Smooth muscle cell of the brain vasculature (primary cell): ENCODE measurements at places on chromosomes 13 and 19.

DNA sequence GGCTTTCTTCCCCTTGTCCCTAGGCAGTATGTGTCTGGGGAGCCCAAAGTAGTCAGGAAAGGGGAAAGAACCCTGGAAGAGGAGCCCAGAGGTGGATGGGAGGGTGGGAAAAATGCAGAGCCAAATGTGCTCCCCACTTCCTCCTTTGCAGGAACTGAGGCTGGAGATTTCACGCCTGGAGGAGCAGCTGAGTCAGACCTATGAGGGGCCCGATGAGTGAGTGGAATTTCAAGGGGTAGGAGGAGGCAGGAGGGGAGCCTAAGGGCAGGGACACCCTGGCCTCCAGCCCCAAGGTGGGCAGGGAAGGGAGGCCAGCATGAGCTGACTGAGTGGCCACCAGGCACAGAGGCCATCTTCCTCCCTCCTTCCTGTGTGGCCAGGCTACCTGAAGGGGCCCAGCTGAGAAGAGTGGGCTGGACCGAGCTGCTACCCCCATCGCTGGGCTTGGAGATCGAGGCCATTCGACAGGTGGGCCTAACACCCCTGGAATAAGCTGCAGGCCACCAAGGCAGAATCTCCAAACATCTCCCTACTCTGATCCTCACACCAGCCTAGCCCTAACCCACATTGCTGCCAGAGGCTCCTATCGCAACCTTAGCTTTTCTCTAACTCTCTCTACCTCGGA lies 14.3 kb downstream of the PTH2 start:
- DNase-seq: no peak

GRCh38 chr19:10640361-10640760 lies 13.8 kb upstream of the ILF3 start:
- no peak for DNase-seq

DNA sequence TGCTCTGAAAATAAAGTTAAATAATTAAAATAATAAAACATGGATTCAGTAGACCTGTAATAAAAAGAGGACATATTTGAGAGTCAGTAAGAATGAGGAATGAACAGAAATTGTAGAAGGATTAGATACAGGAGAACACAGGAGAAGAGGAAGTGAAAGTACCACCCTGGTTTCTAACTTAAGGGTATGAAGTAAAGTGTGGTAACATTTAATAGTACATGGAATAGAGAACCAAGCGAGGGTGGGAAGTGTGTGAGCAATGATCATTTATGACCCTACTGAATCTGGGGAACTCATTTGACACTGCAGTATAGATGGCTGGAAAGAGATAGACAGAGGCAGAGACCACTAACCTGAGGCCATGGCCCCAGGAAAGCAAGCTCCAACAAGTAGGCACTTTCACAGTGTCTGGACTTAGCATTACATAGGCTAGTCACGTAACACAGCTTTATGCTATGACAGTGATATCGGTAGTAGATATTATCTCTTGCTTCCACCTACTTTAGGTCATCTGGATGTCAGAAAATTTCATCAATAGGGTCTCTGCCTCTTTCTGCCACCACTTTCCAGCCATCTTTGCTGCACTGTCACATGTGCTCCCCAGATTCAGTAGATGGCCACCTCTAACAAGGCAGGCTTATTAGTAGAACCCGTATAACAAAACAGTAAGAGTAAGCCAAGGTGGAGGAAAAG lies 633.9 kb upstream of the MIR17HG start:
- no peak for DNase-seq

DNA sequence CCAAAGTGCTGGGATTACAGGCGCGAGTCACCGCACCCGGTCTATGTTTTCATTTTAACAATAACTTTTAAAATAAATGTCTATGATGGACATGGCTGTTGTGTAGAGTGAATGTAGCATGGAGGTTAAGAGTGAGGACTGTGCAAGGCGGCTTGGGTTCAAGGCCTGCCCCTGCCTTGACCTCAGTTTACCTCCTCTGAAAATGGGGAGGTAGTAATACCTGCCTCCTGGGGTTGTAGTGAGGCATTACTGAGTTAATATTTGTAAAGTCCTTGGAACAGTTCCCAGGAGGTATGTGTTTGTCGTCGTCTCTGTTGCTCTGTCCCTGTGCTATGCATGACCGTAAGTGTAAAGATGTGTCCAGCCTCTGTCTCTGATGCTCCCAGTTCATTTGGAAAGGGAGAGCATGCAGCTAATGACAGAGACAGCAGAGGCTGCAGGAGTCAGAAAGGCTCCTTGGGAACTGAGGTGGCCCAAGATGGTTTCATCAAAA lies 9.4 kb downstream of the GARRE1 start:
- DNase-seq: no peak

DNA sequence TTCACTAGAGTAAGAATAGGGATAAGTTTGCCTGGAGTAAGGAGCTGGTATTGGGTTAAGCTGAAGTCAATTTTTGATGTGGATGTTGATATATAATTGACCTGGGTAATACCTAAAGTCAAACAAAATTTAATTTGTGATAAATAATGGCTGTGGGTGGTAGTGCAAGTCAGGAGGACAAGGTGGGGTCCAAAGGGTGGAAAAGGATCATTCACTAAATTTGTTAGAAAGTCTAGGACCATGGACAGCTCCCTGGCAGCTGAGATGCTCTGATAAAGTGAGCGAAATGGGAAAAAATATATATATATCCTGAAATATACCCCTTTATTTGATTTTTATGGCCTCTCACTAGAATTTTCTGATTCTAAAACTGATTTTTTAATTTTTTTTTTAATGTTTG lies 463.5 kb downstream of the GPC6 start:
- no peak for DNase-seq

- DNase-seq: no peak
Measured at GRCh38 chr19:1267477-1268225, 1.5 kb upstream of the CIRBP start.

- DNase-seq: no peak
Measured at GRCh38 chr13:65456150-65456912, 1773.8 kb downstream of the PCDH9 start.

GRCh38 chr13:84129966-84130365 lies 247.7 kb upstream of the SLITRK1 start:
- DNase-seq: no peak

- DNase-seq: no peak
Measured at GRCh38 chr13:108263621-108264355, 5.7 kb upstream of the TNFSF13B start.

DNA sequence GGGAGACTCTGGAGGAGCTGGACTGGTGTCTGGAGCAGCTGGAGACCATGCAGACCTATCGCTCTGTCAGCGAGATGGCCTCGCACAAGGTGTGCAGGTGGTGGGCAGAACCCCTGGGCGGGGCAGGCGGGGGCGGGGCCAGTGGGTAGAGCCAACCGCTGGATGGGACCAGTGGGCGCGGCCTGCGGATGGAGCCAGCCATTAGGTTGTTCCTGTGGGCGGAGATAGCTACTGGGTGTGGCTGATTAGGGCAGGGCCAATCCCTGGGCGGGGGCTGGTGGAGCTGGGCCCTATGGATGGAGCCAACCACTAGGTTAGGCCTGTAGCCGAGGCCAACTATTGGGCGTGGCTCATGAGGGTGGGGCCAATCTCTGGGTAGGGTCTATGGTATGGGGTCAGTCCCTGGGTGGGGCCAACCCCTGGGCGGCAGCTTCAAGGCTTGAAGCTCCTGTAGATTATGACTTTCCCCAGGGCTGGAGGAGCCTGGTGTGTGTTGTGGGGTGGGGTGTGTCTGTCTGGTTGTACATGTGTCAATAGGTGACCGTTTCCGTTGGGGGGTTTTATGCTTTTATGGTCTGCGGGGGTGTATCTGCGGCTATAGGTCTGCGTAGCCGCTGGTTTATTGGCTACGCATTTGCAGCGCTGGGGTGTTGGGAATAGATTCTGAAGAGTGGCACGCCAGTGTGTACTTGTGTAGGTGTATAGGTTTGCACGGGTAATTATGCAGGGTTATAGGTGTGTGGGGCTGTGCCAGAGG lies 30.7 kb downstream of the PDE4A start:
- DNase-seq: no peak

DNA sequence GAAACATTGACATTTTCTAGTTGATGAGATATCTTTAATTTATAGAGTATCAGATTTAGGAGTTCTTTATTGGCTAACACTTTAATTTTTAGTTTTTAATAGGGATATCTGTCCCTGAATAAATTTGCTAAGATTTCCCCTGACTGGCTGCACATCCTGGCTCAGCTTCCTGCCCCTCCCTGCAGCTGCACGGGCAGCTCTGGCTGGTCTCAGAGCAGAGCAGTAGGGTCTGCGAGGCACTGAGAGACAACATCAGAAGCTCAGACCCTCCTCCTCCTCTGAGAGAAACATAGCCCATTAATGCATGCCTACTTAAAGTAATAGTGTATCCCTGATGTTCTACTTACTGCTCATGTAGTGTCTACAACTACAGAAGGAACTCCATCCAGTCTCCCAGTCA lies 139.2 kb downstream of the TNFSF13B start:
- no peak for DNase-seq

- DNase-seq: no peak
Measured at GRCh38 chr13:111506125-111506524, 185.7 kb downstream of the TEX29 start.

DNA sequence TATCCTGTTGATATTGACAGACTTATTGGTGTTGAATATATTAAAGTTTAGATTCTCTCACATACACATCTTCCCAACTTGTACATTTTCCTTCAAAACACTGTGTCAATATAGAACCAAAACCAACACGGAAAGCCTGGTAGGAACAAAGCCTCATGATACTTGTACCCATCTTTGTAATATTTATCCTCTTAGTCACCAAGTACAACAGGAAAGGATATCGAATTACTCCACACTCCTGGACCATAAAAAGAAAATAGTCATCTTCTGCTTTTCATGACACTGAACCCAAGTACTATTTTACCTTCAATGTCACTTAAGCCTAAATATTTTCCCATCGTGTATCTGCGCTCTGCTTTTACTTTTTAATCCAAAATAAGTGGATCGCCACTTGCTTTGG lies 702.9 kb upstream of the PCDH9 start:
- DNase-seq: no peak

- no peak for DNase-seq
Measured at GRCh38 chr19:24074720-24075454, 12.1 kb upstream of the ZNF254 start.

DNA sequence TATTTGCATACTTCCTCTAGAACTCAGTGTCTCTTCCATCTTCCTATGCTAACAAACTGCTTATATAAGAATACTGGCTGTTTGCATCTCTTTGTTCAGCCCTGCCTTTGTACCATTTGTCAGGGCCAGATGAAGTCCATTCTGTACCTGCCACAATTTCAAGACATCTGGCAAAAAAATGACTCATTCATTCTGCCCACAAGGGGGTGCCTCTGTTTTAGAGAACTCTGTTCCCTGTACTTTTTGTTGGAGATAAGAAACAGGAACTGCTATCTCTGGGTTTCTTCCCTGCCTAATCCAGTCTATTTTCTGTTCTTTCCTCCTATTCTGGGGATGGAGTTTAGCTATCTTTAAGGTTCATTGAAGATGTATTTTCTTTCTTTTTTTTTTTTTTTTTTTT lies 23.0 kb downstream of the ZNF568 start:
- DNase-seq: no peak

DNA sequence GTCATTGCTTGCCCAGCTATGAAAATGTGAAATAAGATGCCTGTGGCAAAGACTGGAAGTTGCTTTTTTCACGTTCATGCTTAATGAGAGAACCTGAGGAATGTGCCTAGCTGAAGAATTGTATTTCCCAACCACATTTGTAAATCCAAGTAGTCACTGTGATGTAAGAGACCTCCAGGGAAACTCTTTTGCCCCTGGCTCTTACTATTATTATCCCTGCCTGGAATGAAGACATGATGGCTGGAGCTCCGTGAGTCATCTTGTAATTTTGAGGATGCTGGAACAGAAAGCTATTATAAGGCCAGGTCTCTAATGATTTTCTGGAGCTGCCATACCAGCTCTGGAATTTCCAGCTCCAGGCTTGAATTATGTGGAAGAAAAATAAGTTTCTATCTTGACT lies 894.3 kb downstream of the DIAPH3 start:
- DNase-seq: no peak

GRCh38 chr13:53201454-53202225 lies 173.0 kb downstream of the OLFM4 start:
- no peak for DNase-seq

- no peak for DNase-seq
Measured at GRCh38 chr13:46058268-46058667, 5.7 kb upstream of the ZC3H13 start.

- DNase-seq: no peak
Measured at GRCh38 chr19:43534305-43534815, 1.4 kb downstream of the ZNF575 start.

- DNase-seq: no peak
Measured at GRCh38 chr13:48892688-48893075, 83.0 kb upstream of the FNDC3A start.

DNA sequence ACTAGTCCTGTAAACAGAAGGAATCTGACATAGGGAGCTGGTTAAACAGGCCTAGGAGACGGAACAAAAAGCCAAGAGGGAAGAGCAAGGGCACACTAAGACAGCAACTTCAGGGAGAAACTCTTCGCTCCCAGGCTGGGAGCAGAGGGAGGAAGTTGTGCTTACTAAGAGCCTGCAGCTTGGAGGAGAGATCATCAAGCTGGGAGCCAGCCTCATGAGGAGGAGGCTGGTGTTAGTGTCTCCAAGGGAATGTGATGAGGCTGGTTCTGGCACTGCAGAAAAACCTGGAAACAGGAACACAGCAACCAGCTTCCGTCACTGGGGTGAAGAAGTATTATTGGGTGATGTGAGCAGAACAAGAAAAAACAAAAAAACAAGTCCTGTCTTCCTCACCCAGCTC lies 1027.3 kb downstream of the UQCRFS1 start:
- no peak for DNase-seq

DNA sequence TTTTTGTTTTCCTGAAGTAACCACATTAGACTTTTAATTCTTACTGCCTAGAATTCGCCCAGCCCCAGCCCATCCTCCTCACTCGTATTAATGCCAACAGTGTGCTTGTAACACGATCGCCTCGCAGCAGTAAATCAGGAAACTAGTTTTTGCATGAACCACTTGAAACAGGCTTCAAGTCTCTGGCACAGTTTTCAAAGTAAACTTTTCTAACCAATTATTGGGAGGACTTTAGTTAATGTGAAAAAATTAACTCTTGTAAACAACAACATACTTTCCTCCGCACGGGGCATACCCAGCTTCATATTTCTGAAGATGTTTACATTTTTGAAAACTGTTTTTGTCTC lies 39.2 kb downstream of the TNFRSF19 start:
- no peak for DNase-seq

- no peak for DNase-seq
Measured at GRCh38 chr13:24650161-24650560, 30.0 kb upstream of the ATP12A start.

- no peak for DNase-seq
Measured at GRCh38 chr13:106471957-106472543, 63.4 kb downstream of the EFNB2 start.

- DNase-seq: no peak
Measured at GRCh38 chr19:14686411-14686810, 3.4 kb upstream of the ZNF333 start.
